Daoy (cell line): ENCODE measurements at places on chromosomes 1 and 21.

- DNase-seq = no peak
Measured at GRCh38 chr1:227777156-227777555, 38.3 kb upstream of the PRSS38 start.

- no peak for DNase-seq
Measured at GRCh38 chr1:189656628-189657530, 820.8 kb downstream of the BRINP3 start.

- no peak for DNase-seq
Measured at GRCh38 chr1:68294367-68295066, 62.2 kb upstream of the WLS start.

GRCh38 chr1:147177611-147178380 is 5.5 kb upstream of the PRKAB2 start:
- DNase-seq = no peak

DNA sequence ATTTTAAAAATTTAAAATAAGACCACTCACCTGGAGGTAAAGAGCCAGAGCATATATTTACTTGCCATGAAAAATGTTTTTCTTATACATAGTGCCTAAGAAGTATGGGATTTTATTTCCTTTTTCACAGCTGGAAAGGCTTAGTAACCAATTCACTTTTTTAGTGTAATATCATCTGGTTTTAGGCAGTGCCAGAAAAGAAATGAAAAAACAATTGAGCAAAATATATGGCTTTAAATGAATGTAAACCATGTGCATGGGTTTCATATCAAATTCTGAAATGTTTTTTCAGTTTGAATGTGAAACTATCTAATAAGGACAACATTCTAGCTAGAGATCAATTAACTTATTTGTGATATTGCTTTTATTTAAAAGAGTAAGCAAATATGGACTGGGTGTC is 672.4 kb upstream of the ADAMTS5 start:
- DNase-seq = no peak

DNA sequence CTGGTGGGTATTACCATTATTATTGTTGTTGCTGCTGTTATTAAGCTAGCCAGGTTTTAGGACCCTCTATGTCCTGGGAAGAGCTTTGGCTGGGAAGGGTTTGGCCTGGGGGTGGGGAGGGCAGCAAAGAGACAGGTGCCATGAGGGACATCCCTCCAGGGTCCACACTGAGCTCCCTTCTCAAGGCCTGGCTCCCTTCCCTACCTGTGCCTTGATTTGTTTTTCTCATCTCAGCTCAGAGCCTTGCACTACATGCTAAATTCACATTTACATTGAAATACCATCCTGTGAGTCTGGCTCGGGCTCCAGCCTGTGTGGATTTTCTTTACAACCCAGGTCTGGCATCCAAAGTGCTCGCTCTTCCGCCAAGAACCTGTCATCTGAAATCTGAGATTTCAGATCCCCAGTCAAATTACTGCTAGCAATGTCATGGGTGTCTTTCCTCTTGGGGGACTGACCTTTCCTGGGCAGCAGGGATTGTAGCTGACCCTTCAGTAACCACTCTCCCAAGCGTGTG is 536.3 kb downstream of the PTPRU start:
- DNase-seq = no peak

DNA sequence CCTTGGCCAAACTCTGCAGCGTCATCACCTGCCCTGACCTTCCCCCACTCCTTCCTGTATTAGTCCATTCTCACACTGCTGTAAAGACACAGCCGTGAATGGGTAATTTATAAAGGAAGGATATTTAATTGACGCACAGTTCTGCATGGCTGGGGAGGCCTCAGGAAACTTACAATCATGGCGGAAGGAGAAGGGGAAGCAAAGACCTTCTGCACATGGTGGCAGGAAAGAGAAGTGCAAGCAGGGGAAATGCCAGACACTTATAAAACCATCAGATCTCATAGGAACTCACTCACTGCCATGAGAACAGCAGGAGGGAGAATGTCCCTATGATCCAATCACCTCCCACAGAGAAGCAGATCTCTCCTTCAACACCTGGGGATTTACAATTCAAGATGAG is 408.5 kb downstream of the PTPRU start:
- DNase-seq = no peak

- DNase-seq = peak; percentile 93
Measured at GRCh38 chr1:31705080-31705866, 1.5 kb upstream of the COL16A1 start.

DNA sequence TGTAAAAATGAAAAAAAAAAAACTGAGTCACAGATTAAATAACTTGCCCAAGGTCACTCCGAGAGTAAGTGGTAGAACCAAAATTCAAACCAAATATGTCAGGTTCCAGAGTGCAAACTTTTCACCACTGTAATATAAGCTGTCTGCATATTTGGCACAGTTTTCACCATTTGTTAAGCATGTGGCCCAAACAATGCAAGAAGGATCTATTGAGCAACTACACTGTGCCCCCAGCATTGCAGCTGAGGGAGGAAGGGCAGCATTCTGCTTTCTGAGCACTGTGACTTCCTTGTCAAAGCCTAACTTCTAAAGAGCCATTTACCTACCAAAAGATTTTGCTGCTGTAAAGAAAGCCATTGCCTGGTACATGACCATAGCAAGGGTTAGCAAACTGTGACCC is 133.4 kb downstream of the SYT2 start:
- peak; percentile 81 for DNase-seq

GRCh38 chr1:46479744-46480350 is 9.8 kb upstream of the DMBX1 start:
- no peak for DNase-seq

DNA sequence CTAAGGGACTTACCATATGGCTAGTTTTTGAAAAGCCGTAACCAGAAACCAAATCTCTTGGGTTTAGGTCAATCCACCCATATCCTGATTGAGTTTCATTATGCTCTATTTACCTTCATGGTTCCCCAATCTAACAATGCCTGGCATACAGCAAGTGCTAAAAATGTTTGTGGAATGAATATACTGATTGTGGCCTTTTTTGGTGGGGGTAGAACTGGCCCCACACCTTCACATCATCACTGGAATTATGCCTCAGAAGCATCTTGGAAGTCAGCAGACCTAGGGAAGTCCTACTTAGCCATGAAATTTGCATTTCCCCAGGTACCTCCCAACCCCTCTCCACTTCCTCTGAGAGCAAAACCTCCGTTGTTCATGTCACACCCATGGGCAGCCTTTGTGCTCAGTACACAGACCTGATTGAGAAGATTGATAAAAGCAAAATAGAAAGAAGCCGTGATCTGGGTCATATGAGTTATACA is 17.8 kb upstream of the SLAMF1 start:
- no peak for DNase-seq

- no peak for DNase-seq
Measured at GRCh38 chr1:91173346-91173890, 151.6 kb upstream of the ZNF644 start.

DNA sequence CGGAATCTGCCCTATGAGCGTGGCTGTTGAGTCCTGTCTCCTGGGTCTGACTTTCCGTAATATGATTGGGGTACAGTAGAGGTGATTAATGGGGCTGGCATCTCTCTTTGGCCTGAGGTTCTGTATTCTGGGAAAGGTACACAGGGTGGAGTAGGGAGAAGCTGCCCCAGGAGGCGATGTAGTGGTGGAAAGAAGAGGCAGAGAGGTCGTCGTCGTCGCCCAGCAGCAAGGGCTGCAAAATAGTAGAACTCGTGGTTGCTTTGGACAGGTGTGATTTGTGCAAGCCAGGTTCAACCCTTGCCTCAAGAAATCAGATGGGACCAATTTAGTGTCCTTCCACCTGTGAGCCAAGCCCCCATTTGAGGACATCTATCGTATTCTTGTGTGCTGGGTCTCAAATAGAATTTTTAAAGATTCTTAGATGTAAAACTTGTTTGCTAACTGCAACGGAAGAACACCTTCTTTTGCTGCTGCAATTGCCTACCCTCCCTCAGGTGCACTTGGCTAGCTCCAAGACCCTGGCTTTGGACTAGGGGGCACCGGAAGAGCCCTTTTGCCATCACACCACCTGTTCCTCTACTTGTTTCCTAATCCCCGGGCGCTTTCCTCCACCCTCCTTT is 1.3 kb upstream of the HMGN2 start:
- DNase-seq = no peak

GRCh38 chr1:25566730-25567341 is 23.4 kb downstream of the LDLRAP1 start:
- DNase-seq = no peak

- no peak for DNase-seq
Measured at GRCh38 chr1:10745886-10746455, 50.5 kb downstream of the CASZ1 start.

DNA sequence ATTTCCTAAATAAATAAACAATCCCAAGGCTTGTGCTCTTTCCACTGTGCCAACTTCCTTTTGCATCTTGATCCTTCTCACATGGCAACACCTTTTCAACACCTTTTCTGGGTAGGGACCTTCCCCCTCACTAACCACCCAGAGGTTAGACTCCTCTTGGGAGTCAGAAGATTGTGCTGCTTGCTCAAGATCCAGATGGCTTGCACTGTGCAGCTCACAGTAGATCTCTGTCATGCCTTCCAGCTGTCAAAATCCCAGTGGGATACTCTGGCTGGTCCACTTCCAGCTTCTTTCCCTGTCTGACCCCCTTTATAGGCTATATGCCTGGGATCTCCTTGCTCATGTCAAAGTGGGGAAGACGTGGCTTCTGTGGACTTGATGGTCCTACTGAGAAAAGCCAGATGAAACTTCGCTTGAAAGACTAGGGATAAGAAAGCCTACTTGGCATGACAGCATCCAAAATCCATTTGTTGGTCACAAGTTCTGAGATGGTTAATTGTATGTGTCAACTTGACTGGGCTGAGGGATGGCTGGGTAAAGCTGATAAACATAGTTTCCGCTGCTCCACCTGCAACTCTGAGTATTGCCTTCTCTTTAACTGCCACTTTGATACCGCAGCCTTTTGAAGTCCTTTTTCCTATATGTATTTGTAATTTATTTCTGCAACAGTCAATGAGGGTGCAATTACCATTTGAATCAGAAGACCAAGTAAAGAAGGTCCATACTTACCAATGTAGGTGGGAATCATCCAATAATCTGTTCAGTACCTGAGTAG is 74.5 kb downstream of the S1PR1 start:
- no peak for DNase-seq

GRCh38 chr1:24955161-24955560 is 25.1 kb upstream of the RUNX3 start:
- DNase-seq = peak; percentile 87

GRCh38 chr21:31928656-31929055 is 55.8 kb downstream of the HUNK start:
- DNase-seq = no peak

DNA sequence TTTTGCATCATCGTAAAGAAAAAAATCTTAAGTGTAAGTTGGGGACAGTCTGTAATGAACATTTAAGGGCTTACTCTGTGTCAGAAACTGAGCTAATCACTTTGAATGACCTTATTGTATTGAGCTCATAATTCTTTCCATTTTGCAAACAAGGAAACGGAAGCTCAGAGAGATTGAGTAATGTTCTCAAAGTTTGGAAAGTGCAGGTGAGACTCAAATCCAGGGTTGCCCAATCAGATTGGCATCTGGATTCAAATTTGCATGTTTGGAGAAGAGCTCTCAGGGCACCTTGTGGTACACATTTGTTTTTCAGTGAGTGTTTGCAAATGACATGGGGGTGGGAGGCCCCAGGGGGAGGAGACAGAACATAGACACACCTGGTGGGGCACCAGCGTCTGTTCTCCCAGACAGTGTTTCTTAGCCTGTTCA is 8.0 kb downstream of the ALPL start:
- no peak for DNase-seq

GRCh38 chr21:37553078-37553481 is 186.5 kb downstream of the DYRK1A start:
- DNase-seq = no peak

DNA sequence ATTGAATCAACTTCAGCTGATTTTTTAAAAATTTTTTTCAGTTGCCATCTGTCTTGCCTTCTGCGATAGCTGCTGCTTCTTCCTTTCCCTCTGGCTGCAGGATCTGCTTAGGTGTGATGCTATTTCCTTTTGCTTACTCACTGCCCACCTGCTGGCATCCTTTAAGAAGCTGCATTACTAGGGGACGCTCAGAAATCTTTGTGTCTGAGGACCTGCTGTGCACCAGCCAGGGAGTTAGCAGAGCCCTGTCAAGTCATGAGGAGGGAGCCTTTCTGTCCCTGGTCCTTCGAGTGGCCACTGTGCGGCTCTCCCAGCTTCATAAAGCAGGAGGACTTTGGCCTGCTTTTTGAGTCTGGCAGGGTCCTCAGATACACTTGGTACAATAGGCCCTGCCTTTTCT is 327.8 kb downstream of the USH2A start:
- DNase-seq = no peak

DNA sequence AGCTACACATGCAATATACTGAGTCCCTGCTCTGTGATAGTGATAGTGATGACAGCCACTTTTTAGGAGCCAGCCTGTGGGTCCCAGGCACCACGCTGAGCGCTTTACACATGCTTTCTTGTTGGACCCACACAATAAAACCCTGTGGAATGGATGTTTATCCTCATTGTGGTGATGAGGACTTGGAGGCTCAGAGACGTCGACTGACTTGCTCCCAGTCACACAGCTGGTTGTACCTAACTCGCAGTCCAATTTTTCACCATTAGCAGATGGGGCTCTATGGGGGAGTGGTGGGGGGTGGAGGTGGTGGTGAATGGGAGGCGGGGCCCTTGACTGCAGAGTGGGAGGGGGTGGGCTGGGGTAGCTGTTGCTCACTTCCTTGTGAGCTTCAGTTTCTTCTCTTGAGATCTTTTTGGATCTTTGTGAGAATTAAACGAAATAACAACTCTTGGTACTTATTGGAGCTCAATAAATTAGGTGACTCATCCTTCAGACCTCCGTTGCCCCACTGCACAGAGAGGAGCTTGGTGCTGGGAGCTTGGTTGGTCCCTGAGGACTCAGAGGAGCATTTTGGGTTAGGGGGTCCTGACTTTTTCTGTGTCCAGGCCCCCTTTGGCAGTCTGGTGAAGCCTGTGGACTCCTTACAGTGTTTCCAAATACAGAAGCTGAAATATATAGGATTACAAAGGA is 61.8 kb upstream of the CD1D start:
- DNase-seq = no peak

GRCh38 chr1:218573925-218574324 is 228.8 kb downstream of the TGFB2 start:
- DNase-seq = no peak

DNA sequence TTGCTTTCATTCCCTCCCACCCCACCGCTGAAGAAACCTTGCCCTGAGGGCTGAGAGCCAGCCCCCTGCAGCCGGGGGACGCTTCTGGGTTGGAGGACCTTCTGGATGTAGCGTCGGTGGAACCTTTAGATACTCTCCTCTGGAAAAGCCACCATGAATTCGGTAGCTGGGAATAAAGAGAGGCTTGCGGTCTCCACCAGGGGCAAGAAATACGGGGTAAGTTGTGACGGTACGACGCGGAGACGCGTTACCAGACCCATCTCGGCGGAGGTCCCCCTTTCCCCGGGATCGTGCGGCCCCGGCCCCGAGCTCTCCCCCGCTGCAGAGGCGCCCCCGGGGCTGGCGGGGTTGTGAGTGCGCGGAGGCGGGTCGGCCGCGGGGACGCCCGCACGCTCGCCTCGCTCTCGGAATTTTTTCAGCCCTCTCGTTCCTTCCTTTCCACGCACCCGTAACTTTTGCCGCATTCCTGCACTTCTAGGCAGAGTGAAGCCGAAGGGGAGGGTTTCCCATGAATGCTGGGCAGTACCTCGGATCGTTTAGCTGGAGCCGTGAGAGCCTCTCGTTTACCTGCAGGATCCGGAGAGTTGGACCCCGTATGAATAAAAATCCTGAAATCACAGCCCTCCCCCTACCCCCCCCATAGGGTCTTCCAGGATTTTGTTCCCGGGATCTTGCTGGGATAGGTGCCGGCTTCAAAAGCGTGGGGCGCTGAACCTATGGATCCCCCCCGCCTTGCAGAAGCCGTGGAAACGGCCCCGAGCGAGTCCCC is 671 bp downstream of the KIF26B start:
- peak; percentile 52 for DNase-seq

- DNase-seq = no peak
Measured at GRCh38 chr1:238487931-238488330, 597.2 kb upstream of the ZP4 start.
